Regular cardiac myocyte (primary cell): ENCODE measurements at places on chromosomes 1 and 21. TPM values are rescaled to one million over a fixed set of nuclear protein-coding genes. Genes with fewer than 3 reads are reported as not detected.

NFASC gene
- total RNA-seq = 13.8 and 42.6 TPM in 2 replicates

ASPM gene
- total RNA-seq = 4.8 and 37.6 TPM in 2 replicates

STIL gene
- total RNA-seq = 4.2 and 13.0 TPM in 2 replicates

C8A gene
- total RNA-seq = not detected in 2 replicates

CD2 gene
- total RNA-seq = not detected in 2 replicates

LDLRAP1 gene
- 21.1 and 21.7 TPM in 2 replicates for total RNA-seq

OLFML3 gene
- 7.5 and 26.2 TPM in 2 replicates for total RNA-seq

FAM110D gene
- under 0.01 TPM in 1 of 2 replicates, not detected in the other for total RNA-seq

UBASH3A gene
- not detected in 2 replicates for total RNA-seq

CHIA gene
- not detected in 2 replicates for total RNA-seq

BARHL2 gene
- not detected in 2 replicates for total RNA-seq

HES3 gene
- not detected in 2 replicates for total RNA-seq
